SW480 (cell line): ENCODE measurements at places on chromosomes 13 and 19.
A peak's percentile ranks its signal among the peaks of the same experiment; 100 is the strongest.

DNA sequence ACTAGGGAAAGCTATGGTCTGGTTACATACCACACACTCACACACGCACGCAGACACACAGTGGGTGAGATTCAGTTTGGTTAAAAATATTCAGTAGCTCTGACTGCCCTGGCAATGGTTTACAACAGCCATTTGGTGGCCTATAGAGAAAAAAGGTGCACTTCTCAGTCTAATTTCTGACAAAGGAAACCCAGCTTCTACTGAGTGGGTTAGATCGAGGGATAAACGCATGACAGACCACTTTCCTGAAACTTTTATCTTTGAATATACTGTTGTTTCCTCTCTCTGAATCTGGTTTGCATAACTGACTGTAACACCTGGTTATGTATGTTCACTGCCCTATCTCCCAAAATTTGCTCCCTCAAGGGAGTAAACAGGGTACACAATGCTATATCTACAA is 2.5 kb downstream of the LIG4 start:
- DNase-seq = no peak

DNA sequence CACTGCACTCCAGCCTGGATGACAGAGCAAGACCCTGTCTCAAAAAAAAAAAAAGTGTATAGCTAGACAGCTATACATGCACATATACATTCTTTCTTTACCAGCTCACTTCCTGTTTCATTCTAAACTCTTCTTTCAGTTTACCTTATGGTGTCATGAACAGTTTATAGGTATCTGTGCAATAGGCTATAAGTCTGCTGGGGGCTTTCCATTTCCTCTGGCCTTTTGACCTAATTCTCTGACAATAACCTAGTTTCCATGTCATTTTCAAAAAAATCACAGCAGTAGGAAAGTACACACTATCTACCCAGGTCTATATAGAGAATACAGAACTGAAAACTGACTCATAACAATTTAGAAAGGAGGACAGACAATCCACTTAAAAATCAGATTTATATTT is 24.4 kb upstream of the URAD start:
- DNase-seq = peak; percentile 29

GRCh38 chr13:25867038-25867437 is 184.8 kb downstream of the SHISA2 start:
- no peak for DNase-seq

DNA sequence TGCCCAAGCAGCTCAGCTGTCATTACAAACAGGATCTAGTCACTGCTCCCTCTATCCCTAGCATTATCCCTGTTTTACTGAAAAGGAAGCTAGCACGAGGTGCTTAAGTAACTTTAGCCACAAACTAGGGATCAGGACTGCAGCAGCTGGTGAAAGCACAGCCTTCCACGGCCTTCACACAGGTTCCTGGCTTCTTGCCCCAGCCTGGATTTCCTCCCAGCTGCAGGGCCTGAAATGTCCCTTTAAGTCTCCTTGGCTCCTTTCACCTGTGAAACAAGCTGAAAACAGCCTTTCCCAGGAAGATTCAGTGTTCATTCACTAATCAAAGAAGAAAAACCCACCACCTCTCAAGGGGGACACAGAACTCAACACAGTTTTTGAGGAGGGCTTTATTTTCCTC is 754.5 kb downstream of the DIAPH3 start:
- no peak for DNase-seq

DNA sequence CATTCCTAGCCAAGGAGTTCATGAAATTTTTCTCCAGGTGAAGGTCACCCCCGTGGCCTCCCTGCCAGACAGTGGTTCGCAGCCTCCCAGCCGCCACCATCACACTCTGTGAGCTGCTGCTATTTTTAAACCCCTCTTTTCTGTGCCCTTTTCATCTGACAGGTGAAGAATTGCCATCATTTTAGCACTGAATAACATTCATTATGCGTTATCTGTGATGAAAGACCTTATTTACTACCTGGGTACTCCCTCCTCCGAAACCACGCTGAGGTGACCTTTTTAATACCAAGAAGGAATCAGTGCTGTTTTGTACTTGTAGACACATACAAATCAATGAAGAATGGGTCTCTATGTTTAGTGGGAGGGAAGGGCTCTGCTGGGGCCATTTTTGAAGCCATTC is 148.9 kb upstream of the GPR12 start:
- DNase-seq = no peak

- no peak for DNase-seq
Observed at GRCh38 chr13:32134241-32135055, 102.9 kb downstream of the FRY start.

DNA sequence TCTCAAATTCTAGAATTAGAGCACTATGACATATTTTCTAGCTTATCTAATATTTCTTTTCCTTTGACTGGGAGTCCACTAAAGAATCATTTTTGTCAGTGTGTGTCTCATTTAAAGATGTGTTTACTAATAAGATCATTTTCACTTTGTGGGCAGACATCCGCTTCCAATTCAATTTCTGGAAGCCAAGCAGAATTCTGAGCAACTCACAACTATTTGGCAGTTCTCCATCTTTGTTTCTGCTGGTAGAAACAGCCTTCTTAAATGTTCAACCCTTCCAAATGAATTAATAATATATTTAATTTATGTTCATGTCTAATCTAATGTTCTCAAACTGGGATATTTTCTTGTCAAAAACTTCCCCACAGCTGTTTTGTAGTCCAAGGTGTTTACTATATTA is 411.8 kb downstream of the KCTD12 start:
- DNase-seq = no peak

DNA sequence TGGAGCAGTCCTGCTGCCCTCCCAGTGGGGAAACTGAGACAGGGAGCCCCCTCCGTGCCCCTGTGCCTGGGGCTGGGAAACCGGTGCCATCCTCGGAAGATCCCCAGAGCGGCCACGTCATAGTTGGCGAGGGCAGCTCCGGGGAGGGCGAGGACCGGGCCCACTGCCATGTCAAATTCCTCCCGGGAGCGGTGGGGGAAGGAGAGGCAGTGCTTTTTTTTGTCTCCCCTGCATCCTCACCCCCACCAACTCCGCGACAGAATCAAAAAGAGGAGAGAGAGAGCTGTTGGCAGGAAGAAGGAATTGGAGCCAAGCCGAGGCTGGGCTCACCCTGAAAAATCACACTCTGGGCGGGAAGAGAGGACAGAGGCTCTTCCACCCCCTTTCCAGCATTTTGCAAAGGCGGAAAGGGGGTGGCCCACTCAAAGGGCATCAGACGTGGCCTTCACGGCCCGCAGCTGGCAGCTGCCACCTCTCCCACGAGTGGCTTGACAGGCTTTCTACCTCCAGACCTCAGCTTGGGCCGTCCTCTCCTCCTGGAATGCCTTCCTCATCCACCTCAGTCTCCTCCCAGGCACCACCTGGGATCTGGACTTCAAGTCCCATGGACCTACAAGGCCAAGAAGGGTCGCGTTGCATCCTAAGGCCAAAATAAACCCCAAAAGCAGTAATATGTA is 19.6 kb upstream of the NFIC start:
- DNase-seq = no peak

- no peak for DNase-seq
Observed at GRCh38 chr19:8611391-8611876, 919 bp upstream of the ADAMTS10 start.

GRCh38 chr13:59677966-59678814 is 485.5 kb downstream of the DIAPH3 start:
- peak; percentile 51 for DNase-seq

- DNase-seq = no peak
Observed at GRCh38 chr13:93824286-93824685, 597.7 kb downstream of the GPC6 start.

DNA sequence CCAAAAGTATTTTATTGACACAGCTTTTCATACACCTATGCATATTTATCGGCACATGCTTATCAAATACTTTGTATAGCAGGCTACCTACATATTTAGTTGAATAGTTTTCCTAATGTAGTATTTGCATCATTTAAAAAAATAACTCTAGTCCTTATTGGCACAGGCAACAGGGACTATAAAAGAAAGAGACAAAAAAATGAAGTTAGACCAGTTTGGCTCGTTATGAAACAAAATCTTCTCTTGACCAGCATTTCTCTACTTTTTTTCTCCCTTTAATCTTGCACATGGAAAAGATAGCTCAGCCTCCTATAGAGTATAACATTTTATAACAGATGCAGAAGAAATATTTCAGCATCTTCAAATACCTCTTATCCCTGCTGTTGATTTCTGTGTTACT is 794.8 kb upstream of the MIR17HG start:
- no peak for DNase-seq

- no peak for DNase-seq
Observed at GRCh38 chr19:17942181-17942580, 9.4 kb downstream of the CCDC124 start.

- no peak for DNase-seq
Observed at GRCh38 chr13:46509981-46510380, 43.0 kb upstream of the LRCH1 start.

DNA sequence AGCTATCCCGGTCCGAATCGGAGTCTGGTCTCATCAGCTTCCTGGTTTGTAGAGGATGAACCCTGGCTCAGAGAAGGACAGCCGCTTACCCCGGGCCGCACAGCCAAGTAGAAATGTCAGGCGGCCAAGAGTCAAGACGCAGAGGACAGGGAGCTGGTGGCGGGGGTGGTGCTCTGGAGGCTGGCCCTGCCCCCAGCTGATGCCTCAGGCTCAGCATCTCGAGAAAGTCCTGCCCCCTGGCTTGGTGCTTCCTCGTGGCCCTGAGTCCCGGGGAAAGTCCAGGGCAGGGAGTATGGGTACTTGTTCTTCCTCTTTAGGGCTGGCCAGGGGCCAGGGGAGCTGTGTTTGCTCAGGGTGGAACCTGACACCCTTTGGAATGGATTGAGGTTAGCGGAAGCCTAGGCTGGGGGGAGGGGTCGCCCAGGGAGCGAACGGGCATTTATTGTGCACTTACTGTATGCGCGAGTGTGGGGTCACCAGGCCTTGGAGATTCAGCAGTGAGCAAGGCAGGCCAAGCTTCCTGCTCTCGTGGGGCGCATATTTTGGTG is 2.2 kb downstream of the TJP3 start:
- peak; percentile 40 for DNase-seq

GRCh38 chr19:45638930-45639729 is at the start of gene EML2:
EML2 (minus strand) TSS chr19:45639397; CDS start chr19:45639376, 21 bp downstream.
- DNase-seq = peak; percentile 20

DNA sequence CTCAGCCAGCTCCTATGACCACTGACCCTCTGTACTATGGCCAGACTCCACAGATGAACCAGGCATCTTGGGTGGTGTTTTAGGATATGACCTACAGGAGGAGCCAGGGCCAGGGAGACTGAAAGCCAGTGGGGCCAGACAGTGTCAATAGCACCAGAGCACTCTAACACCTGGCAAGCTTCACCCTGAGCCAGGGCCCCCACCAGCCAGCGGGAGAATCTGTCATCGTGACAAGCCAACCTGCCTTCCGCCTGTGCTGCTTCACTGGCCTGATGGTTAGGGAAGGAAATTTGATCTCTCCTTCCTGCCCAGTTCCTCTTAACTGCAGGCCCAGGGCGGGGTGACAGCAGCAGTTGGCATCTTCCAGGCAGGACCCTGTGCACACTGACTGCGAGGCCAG is 222.4 kb downstream of the UQCRFS1 start:
- no peak for DNase-seq

- no peak for DNase-seq
Observed at GRCh38 chr19:47107953-47108746, 5.4 kb downstream of the ZC3H4 start.

DNA sequence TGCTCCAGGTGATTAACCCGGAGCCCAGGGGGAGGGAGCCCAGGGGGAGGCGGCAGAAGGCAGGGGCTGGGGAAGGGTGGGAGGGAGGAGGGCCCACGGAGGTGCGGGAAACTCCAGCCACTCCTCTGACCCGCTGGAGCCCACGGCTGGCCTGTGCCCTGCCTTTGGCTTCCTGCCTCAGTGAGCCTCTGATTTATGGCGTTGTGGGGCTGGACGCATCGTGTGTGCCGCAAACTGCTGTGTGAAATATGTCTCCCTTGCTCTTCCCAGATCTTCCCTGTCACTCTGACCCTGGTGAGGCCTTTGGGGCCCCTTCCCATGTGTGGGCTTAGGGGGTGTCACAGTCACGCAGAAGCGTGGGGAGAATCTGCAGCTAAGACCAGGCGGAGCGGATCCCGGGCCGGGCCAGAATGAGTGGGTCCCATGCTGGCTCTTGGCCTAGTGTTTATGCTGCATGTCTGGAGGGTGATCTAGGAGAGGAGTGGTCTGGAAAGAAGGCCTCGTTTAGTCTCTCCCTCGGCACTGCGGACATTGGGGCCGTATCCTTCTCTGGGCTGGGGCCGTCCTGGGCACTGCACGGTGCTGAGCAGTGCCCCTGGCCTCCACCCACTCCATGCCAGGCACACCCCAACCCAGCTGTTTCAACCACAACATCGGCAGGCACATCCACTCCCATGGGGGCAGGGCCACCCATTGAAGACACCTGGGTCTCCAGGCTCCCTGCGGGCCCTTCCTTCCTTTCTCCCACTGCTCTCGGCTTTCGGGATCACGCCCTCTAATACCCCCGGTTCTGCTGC is 123.0 kb downstream of the KDM4B start:
- DNase-seq = no peak

GRCh38 chr13:30978981-30979956 is 46.8 kb downstream of the TEX26 start:
- no peak for DNase-seq

- DNase-seq = no peak
Observed at GRCh38 chr19:12726988-12727316, 3.2 kb upstream of the TNPO2 start.

- no peak for DNase-seq
Observed at GRCh38 chr19:30529876-30530275, 157.7 kb downstream of the ZNF536 start.

- no peak for DNase-seq
Observed at GRCh38 chr19:30356951-30357579, 15.1 kb upstream of the ZNF536 start.

- no peak for DNase-seq
Observed at GRCh38 chr13:106657104-106657503, 89.2 kb upstream of the ARGLU1 start.

- peak; percentile 67 for DNase-seq
Observed at GRCh38 chr19:34430738-34431625, 2.8 kb downstream of the UBA2 start.

DNA sequence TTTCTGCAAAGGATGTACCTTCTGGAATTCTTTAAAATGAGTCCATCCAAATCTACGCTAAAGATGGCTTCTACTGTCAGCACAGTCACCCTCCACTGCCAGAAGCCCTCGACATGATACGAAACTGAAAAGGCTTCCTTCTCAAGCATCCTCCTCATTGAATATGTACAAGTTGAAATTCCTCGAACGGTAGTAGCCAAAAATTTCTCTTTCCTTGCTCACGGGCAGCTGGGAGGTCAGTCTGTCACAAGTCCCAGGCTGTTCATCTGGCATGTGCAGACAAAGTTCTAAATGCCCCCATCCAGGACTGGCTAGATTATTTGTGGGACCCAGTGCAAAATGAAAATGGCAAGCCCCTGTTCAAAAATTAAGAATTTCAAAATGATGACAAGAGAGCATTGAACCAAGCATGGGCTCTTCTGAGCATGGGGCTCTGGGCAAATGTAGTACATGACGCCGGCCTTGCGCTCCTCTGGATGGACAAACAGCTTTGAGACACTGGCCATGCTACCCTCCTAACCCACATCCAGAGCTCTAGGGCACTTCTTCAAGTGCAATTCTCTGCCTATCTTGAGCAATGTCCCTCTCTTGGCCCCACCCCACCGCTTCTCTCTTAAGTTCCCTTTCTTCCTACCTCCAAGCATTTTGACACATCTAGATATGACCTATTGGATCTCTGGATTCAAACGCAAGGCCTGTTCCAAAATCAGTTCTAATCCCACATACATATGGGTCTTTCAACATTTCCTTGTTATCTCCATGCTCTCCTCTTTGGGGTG is 78.9 kb upstream of the FLT1 start:
- no peak for DNase-seq

GRCh38 chr19:9500796-9501195 is 2.4 kb upstream of the ZNF560 start:
- no peak for DNase-seq
